ENCODE measurements at places on chromosomes 1 and 21.

DNA sequence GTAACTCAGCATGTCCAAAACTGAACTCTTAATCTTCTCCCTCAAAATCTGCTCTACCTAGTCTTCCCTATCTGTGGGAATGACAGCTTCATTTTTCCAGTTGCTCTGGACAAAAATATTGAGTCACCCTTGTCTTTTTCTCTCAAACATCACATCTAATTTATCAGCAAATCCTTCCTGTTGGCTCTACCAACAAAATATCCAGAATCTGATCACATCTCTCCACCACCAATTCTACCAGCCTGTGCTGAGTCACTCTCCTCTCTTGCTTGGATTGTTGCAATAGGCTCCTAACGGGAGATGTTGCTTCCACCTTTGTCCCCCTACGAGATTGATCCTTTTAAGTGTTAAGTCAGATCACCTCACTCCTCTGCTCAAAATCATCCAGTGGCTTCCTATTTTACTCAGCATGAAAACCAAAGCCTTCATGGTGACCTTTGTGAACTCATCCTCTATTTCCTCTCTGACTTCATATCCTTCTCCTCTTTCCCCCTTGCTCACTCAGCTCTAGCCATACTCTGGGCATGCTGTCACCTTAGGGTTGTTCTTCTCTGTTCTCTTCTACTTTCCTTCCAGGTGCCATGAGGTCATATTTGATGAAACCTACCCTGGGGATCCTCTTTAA, 21.5 kb upstream of the SMYD2 start:
- DNase-seq: no peak

DNA sequence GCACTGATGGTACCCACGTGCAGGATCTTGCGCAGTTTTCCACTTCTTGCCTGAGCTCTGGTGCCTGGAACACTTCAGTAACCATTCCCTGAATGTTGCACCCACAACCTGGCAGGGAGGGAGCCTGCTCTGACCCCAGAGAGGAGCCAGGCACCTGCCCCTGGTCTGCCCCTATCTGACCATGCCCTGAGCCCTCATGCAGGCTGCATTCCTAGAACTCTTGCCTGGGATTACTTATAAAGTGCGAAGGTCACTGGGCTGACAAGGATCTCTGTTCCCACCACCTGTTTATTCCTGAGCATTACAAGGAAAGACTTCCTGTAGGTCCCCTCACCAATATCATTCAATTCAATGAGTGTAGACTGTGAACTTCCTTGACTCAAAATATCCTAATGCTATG, 191.9 kb upstream of the FMN2 start:
- no peak for DNase-seq

DNA sequence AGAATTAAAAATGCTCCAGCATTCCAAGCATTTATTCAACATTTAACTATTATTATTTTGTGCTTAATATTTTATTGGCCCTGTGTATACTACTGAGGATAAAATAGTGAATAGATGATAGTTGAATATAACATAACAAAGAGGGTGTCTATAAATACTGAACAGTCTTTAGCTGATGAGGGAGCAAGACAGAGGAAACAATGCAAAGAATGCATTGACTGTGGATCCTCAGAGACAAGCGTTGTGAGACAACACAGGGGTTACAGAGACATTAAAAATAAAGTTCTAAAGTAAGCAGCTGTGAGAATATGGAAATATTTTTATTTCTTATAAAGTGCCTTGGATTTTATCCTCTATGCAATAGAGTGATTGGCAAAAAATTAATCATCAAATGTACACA, 1133.1 kb downstream of the PLA2G4A start:
- DNase-seq: no peak

DNA sequence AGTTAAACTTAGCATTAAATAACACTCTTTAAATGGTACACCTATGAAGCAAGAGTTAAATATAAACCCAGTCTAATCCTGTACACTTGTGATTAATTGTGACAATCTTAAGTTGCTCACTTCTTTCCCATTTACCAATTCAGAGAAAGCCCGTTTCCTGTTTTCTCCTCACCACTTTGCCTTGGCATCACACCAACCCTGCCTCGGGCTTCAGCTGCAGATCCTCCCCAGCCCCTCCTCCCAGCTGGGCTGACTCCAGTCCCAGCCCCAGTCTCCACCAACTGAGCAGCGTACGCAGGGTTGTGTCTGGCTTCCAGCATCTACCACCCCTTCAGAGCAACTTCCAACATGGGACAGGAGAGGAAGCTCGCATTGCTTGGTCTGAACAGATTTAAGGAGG, 4.1 kb downstream of the PYCR2 start:
- no peak for DNase-seq

GRCh38 chr1:70156529-70157120, 48.8 kb downstream of the LRRC40 start:
- DNase-seq: no peak

GRCh38 chr1:60791226-60791625, 291.1 kb upstream of the NFIA start:
- DNase-seq: no peak

- DNase-seq: no peak
Observed at GRCh38 chr1:13992489-13993285, 292.7 kb downstream of the PRDM2 start.

DNA sequence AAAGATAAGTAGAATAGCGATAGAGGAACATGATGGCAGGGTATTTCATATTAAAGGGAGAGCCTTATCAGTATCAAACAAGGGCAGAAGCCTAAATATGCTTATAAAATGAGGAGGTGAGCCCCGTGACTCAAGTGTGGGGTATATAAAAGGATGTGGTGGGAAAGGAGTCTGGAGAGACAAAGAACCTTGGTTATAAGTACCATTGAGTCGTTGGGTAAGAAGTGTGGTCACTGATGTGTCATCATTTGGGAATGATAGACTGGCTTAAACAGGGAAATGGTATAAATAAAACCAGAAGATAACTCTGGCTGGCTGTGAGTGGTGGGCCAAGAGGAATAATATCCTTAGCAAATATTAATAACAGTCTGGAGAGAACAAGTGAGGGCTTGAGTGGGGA, 10.9 kb upstream of the CD5L start:
- no peak for DNase-seq

DNA sequence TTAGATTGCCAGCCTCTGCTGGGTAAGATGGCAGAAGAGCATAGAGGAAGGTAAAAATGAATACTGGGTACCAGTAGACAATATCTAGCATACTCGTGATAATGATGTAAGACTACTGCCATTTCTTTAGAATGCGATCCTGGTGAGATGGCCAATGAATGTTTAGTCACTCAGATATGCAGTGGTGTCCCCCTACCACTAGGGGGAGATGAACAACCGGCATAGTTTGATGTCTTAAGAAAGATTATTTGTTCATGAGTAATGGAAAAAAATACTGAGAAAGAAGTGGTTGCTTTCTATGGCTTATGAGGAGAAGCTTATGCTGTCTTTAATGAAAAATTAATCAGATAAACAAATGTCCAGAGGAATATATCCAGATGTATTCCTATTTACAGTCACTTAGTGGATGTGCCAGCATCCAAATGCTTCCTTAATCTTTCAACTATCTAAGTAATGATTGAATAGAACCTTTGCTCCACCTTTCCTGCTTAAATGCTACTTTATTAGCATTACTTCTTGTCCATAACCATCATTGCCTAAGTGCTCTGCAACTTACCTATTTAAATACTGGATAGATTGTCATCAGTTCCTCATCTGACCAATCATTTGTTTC, 256.6 kb downstream of the ST6GALNAC3 start:
- DNase-seq: no peak

DNA sequence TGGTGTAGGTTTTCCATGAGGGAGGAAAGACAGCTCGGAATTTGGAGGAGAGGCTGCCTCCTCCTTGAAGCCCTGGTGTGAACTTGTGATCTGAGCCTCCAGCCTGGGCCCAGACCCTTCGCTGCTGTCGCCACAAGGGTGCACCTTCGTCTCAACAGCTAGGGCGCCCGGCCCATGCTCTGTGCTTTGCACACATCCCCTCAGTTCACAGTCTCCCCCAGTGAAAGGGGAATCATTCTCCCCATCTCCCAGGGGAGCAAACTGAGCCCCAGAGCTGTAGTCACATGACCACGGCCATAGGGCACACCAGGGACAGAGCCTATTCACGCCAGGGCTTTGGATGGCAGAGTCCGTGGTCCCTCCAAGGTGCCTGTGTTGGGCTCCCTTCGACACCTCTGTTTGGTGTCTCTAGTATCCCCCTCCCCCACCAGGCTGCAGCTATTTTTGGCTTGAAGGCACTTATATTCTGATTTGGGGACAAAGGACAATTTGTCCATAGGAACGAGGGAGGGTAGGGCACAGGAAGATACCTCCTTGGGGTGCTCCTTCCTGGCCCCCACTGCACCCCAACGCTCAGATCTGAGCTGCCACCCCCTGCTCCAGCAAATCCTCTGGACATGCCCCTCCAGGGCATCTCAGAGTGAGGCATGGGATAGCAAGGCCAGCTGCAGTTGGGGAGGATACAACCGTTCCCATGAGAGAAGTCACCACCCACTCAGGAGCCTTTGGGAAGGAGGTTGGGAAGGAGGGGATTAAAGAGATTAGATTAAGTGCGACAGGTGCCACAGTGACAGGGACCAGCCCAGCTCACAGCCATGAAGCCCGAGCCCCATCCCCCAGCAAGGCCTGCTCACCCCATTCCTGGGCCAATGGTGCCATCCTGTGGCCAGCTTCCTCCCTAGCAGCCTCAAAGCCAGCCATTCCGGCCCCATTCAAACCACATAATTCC, 15.7 kb downstream of the MATN1 start:
- DNase-seq: no peak

DNA sequence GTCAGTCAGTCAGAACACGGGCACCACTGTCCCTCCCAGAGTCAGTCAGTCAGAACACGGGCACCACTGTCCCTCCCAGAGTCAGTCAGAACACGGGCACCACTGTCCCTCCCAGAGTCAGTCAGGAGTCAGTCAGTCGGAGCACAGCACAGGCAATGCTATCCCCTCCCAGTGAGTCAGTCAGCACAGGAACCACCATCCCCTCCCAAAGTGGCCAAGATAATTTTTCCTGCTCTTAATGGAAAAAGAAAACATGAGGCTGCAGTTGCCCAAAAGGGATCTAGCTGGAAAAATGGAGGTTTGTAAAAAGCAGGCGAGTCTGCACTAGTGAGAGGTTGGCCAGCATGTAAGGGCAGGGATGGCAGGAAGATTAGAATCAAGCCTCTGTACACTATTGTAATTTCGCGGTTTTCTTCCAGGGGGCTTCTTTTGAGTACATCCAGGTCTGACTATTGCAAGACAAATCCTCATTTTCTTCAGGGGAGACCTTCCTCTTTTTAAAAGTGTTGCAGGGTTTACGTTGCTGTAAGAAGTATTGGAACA, 213.8 kb downstream of the SIPA1L2 start:
- DNase-seq: no peak

- no peak for DNase-seq
Observed at GRCh38 chr1:156410238-156410637, 41.2 kb downstream of the RHBG start.

DNA sequence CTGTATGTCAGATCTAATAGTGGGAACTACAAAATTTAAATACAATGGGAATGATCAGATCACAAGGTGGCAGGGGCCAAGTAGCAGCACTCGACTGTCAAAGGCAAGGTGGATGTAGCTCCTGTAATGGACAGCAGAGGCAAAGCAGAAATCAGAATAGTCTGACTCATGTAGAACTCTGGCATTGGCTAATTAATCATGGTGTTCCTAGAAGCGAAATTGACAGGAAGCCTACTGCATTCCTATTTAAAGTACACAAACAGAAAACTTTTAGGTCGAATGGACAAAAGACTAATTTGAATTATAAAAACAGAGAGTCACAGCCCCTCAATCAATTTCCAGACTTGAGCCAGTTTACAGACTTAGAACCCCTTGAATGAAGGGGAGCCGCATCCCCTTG, 17.4 kb upstream of the IL12RB2 start:
- no peak for DNase-seq

- no peak for DNase-seq
Observed at GRCh38 chr1:34263406-34263805, 86.7 kb downstream of the C1orf94 start.

GRCh38 chr1:110209715-110210603, at the start of gene KCNC4:
TSS of gene KCNC4 (plus strand) at chr1:110210314. CDS start at chr1:110211500, 1,186 bp downstream.
- DNase-seq: peak; percentile 26

- DNase-seq: no peak
Observed at GRCh38 chr1:175355414-175355813, 162.8 kb upstream of the KIAA0040 start.

- no peak for DNase-seq
Observed at GRCh38 chr1:201705389-201705788, 123.6 kb upstream of the IPO9 start.

GRCh38 chr1:85244271-85245061, 15.0 kb downstream of the C1orf52 start:
- no peak for DNase-seq

DNA sequence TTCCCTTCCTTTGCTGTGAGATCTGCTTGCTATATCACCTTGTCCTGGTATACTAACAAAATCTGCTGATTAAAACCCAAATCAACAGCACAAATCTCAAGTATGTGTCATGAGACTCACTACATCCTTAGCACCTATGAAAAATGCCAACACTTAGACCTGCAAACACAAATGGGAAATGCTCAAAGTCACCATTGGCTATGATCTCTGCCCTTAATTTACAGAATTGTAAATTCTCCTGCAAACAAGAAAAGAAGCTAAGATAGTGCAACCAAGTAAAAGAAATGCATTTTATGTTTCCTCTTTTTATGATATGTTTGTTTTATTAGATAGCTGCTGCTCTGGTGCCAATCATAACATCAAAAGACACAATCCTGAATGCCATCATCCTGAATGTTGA, 80.8 kb downstream of the DISC1 start:
- DNase-seq: no peak

DNA sequence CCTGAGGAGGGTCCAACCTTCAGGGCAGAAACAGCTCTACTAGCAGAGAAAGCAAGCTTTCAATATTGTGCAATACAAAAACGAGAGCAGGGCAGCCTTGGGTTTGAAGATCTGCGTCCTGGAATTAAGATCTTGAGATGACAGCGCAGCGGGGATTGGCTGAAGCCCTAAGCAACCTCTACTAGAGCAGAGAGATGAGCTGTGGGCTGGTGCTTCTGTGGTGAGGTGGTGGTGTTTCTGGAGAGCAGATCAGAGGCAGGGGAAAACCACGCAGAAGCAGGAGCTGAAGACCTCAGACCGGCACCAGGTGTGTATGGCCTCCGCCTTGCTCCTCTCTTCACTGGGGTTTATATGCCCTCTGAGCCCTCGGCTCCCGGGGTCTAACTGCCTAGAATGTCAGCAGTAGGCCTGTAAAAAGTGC, 12.5 kb downstream of the TRAF3IP3 start:
- no peak for DNase-seq

- DNase-seq: no peak
Observed at GRCh38 chr21:40840401-40841125, 6.4 kb downstream of the DSCAM start.

- no peak for DNase-seq
Observed at GRCh38 chr1:189496768-189497167, 980.9 kb downstream of the BRINP3 start.

Data from SW 1271 (cell line).